Neural progenitor cell (in vitro differentiated cells): ENCODE measurements at places on chromosomes 2 and 18. TPM values are rescaled to one million over a fixed set of nuclear protein-coding genes. Genes with fewer than 3 reads are reported as not detected.

HOXD13 gene
- total RNA-seq = not detected in 2 replicates

IL1R2 gene
- not detected in 2 replicates for total RNA-seq

PSMA8 gene
- not detected in 2 replicates for total RNA-seq

GRCh38 chr2:172425336-172425735 lies 2.0 kb upstream of the ITGA6 start:
- no peak overlapping the region for H3K4me3 ChIP-seq
- no peak overlapping the region for H3K27ac ChIP-seq
- H3K4me1 ChIP-seq = peaks cover 42% of the 10 kb centered on the region
- DNase-seq = peak; percentile 26
- H3K27me3 ChIP-seq = peaks cover 10% of the 10 kb centered on the region
- no peaks in the 10 kb centered on the region for H3K36me3 ChIP-seq

DNA sequence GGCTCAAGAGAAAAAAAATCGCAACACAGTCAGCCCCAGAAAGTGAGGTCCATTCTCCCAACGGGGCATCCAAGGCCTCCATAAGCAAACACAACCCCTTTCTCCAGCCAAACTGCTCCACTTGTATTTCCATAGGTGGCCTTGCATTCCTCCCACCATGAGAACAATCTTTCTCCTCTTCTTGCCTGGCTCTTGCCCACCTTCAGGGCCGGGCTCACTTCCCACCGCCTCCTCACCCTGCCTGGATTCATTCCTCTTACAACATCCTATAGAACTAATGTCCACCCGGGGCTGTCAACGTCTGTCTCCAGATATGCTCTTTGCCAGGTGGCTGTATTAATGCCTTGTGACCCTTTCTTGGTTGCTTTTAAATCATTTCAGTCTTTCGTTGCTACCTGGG lies 124.5 kb downstream of the SMAD7 start:
- no peak overlapping the region for H3K27ac ChIP-seq
- no peak overlapping the region for H3K4me3 ChIP-seq
- H3K4me1 ChIP-seq = peaks cover 49% of the 10 kb centered on the region
- no peak for DNase-seq
- H3K27me3 ChIP-seq = no peaks in the 10 kb centered on the region
- no peaks in the 10 kb centered on the region for H3K36me3 ChIP-seq

DNA sequence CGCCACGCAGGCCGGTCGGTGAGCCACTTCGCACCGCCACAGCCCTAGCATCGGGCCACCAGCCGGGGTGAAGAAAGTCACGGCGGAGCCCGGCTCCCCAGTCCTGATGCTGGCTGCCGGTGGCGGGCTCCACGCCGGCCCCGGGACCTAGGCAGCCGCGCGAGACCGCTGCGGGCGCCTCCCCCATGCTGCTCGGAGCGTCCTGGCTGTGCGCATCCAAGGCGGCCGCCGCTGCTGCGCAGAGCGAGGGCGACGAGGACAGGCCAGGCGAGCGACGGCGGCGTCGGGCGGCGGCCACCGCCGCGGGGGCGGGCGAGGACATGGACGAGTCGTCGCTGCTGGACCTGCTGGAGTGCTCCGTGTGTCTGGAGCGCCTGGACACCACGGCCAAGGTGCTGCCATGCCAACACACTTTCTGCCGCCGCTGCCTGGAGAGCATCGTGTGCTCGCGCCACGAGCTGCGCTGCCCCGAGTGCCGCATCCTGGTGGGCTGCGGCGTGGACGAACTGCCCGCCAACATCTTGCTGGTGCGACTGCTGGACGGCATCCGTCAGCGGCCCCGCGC lies 433 bp downstream of the SH3RF3 start:
- H3K27me3 ChIP-seq = peaks cover 88% of the 10 kb centered on the region
- no peaks in the 10 kb centered on the region for H3K4me1 ChIP-seq
- peak; percentile 66 for DNase-seq
- no peaks in the 10 kb centered on the region for H3K36me3 ChIP-seq
- H3K27ac ChIP-seq = no peak overlapping the region

- H3K4me3 ChIP-seq = no peak overlapping the region
- no peak for DNase-seq
Measured at GRCh38 chr2:58976375-58977071, 735.4 kb upstream of the FANCL start.

GRCh38 chr2:141610564-141611175 lies 520.1 kb downstream of the LRP1B start:
- no peak for DNase-seq
- peaks cover 19% of the 10 kb centered on the region for H3K4me1 ChIP-seq
- H3K27me3 ChIP-seq = no peaks in the 10 kb centered on the region
- H3K27ac ChIP-seq = peak overlapping the region; percentile 53
- peak overlapping the region; percentile 29 for H3K4me3 ChIP-seq

DNA sequence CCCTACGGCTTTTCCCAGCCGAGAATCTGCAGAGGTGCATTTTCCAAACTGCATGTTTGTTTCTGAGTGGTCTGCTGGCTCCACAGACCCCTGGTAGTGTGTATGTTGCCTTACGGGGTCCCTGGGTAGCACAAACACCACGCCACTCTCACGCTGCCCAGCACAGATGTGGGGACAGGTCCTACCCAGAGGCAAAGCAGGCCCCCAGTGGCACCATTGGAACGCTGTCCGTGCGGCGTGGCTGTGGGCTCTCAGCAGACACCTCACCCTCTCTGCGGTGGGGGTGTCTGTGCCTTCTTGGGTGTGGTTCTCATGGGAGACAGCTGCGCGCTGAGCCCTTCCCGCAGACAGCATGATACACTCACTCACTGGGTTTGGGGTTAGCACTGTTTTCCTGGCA lies 137.4 kb downstream of the NFATC1 start:
- no peak overlapping the region for H3K27ac ChIP-seq
- H3K4me1 ChIP-seq = peaks cover 2% of the 10 kb centered on the region
- no peak overlapping the region for H3K4me3 ChIP-seq
- H3K36me3 ChIP-seq = no peaks in the 10 kb centered on the region
